Renal cortex interstitium (tissue), 15 donors: ENCODE measurements at places on chromosomes 4 and X.

GRCh38 chrX:103310555-103311398, at the start of gene BEX2:
Gene BEX2, minus strand, starts transcription at chrX:103310990. Its CDS starts 1,014 bp downstream, at chrX:103309976.
- peak; percentile 66 for DNase-seq

- peak; percentile 52 for DNase-seq
Observed at GRCh38 chr4:8472689-8473197, 32.2 kb downstream of the TRMT44 start.

DNA sequence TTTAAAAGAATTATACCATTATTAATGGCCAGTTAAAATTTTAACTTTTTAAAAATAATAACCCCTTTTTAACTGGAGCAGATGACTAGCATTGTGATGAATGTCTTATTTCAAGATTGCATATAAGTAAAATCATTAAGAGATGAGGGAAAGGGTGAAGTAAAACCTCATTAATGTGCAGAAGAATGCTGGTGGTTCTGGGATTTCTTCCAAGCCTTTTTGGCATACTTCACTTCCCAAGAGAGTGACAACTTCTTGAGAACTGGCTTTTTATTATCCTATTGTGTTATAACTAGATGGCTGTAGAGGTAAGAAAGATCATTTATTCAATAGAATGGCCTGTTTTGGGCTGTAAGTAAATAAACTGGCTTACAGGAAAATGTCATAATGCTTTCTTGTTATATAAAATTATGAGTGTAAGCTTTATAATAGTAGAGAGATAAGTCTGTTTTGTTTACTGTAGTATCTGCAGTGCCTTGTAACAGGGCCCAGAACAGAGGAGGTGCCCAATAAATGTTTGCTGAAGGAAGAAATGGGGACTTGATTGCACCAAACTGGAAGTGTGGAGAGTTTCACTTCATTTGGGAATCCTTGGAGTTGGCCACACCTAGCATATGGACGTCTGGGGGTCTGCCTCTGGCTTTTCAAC, 242.9 kb upstream of the PITX2 start:
- DNase-seq = no peak

- DNase-seq = no peak
Observed at GRCh38 chr4:87050596-87050995, 115.8 kb downstream of the AFF1 start.

GRCh38 chrX:134374910-134375309, 85.1 kb upstream of the HPRT1 start:
- no peak for DNase-seq

- no peak for DNase-seq
Observed at GRCh38 chrX:43278440-43278839, 377.7 kb upstream of the MAOA start.

GRCh38 chr4:37978248-37978924, 18.2 kb downstream of the PTTG2 start:
- no peak for DNase-seq

GRCh38 chr4:48137846-48138245, 3.8 kb upstream of the TXK start:
- no peak for DNase-seq

DNA sequence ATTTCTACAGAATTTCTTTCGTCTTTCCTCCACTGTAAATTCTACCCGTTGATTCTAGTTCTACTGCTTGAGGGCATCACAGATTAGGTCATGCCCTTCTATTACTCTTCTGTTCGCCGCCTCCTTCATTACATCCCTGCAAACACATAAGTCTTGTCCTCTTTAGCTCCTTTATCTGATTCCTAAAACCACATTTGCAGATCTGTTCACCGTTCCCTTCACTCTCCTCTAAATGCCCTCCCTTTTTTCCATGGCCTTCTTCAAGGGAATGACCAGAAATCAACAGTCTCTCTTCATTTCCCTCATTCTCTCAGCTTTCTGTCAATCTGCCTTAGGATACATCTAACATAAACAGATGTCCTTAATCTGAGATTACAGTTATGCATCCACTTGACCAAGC, 43.1 kb downstream of the BTC start:
- no peak for DNase-seq

DNA sequence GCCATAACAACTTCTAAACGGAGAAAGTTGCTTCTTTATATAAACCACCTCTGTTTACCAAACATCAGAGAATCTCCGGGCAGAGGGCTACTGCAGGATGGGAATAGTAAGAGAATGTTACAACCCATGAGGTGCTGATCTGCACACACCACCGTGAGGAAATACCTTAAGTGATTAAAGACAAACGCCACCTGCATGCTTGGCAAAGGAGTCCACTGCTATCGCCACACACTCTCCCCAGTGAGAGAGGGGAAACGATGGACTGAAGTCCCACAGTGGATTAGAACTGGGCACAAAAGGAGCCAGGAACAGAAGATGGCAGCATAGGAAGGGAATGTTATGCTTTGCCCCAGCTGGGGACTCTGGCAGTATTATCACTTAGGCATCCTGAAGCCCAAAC, 15.6 kb downstream of the MAML3 start:
- no peak for DNase-seq

- DNase-seq = no peak
Observed at GRCh38 chr4:92232566-92232965, 71.2 kb upstream of the GRID2 start.
